Purkinje cell (primary cell): ENCODE measurements at places on chromosomes 3 and 15. TPM values are rescaled to one million over a fixed set of nuclear protein-coding genes. Genes with fewer than 3 reads are reported as not detected.

EXD1 gene
- 0.78 TPM in 1 of 2 replicates, not detected in the other for polyA plus RNA-seq

CCR8 gene
- not detected in 2 replicates for polyA plus RNA-seq

CCR1 gene
- not detected in 2 replicates for polyA plus RNA-seq

MUSTN1 gene
- polyA plus RNA-seq = 4.2 and 7.6 TPM in 2 replicates

MED12L gene
- 3.2 and 8.0 TPM in 2 replicates for polyA plus RNA-seq

GOLGA8S gene
- 0.19 and 0.53 TPM in 2 replicates for polyA plus RNA-seq

LYZL4 gene
- polyA plus RNA-seq = not detected in 2 replicates

ANKRD34C gene
- polyA plus RNA-seq = 4.0 and 5.0 TPM in 2 replicates

ADGRG7 gene
- not detected in 2 replicates for polyA plus RNA-seq

C3orf85 gene
- polyA plus RNA-seq = not detected in 2 replicates

CGNL1 gene
- 5.9 and 7.8 TPM in 2 replicates for polyA plus RNA-seq

NLGN1 gene
- 12.7 and 14.2 TPM in 2 replicates for polyA plus RNA-seq

CATSPER2 gene
- polyA plus RNA-seq = 8.9 and 13.0 TPM in 2 replicates

SCAANT1 gene
- not detected in 2 replicates for polyA plus RNA-seq

COL8A1 gene
- 4.9 and 9.1 TPM in 2 replicates for polyA plus RNA-seq

EFCC1 gene
- polyA plus RNA-seq = not detected in 2 replicates

SLC12A1 gene
- 3.5 and 6.7 TPM in 2 replicates for polyA plus RNA-seq

CYP11A1 gene
- polyA plus RNA-seq = 0.85 and 1.3 TPM in 2 replicates

CFAP20DC gene
- 1.2 and 1.4 TPM in 2 replicates for polyA plus RNA-seq

SH2D7 gene
- polyA plus RNA-seq = not detected in 2 replicates

COL6A6 gene
- 0.27 TPM in 1 of 2 replicates, not detected in the other for polyA plus RNA-seq

IGSF10 gene
- polyA plus RNA-seq = not detected in 2 replicates

CCDC33 gene
- polyA plus RNA-seq = not detected in 2 replicates
